ENCODE measurements at places on chromosomes 7 and 10.

DNA sequence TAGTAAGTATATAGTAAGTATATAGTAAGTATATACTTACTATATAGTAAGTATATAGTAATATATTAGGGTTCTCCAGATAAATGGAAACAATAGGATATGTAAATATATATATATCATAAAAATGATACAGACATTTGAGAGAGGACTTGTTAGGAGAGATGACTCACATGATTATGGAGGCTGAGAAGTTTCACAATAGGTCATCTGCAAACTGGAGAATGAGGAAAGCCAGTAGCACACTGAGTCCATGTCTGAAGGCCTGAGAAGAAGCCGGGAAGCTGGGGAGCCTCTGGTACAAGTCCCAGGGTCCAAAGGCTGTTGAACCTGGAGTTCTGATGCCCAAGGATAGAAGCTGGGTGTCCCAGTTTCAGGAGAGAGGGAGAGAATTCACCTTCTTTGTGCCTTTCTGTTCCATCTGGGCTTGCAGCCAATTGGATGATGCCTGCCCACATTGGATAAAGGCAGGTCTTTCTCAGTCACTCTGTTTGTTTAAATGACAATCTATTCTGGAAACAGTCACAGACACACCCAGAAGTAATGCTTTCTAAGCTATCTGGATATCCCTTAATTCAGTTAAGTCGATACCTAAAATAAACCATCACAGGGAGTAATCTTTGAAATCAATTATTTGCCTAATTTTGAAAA is 205.5 kb upstream of the CDC14C start:
- no peak for DNase-seq

DNA sequence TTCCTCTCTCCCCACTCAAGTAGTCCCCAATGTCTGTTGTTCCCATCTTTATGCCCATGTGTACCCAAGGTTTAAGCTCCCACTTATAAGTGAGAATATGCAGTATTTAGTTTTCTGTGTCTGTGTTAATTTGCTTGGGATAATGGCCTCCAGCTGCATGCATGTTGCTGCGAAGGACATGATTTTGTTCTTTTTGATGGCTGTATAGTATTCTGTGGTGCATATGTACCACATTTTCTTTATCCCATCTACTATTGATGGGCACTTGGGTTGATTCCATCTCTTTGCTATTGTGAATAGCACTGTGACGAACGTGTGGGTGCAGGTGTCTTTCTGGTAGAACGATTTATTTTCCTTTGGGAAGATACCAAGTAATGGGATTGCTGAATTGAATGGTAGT is 170.2 kb upstream of the AUTS2 start:
- no peak for DNase-seq

DNA sequence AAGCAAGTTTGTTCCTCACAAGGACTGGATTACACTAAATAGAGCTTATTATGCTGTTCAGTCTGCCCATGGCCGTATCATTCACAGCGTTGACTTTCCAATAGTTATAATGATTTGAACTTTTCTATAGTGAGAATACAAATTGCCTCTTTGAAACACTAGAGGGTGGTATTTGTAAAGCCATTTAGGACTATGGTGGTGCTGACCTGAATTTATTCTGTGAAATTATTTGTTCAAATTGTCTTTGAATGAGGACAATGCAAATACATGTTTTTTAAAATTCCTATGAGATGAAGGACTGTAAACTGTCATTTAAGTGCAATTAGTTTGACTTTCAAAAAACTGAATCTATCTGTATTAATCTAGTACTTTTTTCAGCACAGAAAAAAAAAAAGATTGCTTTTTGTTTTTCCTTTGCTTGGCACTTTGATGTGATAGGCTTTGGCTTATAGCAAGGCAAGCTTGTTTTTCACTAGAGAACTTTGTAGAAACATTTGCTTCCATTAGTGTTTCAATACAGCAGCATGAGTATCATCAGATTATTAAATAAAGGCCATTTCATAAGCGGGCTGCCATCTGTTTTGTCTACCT is 122.7 kb upstream of the TMEM229A start:
- no peak for DNase-seq

GRCh38 chr7:28086198-28086597 is 94.4 kb downstream of the JAZF1 start:
- no peak for DNase-seq

DNA sequence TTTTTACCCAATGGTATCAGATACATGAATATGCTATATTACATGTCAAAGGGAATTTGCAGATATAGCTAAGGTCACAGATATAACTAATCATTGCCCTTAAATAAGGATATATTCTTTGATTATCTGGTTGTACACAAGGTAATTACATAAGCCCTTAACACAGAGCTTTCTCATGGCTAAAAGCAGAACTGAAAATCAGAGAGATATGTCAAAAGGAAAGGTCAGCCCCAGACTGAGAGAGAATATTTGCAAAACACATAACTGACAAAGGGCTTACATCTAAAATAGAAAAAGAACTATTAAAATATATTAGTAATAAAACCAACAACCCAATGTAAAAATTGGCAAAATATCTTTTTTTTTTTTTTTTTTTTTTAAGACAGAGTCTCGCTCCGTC is 1029.5 kb upstream of the LRRN3 start:
- no peak for DNase-seq

DNA sequence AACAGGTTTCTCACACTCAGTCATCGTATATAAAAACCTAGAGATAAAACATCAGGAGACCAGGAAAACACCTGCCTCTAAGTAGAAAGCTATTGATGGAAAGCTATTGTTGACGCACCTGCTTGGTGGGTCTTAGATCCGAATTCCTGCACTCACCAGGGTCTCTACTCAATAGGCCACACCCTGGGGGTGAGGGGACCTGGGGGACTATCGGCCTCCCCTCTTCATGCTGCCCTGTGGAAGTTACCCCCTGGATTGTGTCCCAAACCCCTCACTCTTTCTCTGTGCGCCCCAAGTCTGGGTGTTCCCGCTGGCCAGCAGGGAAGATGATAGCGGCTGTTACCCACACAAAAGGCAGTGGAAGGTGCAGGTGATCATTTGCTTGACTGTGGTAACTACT is 313.0 kb downstream of the WDR37 start:
- DNase-seq: no peak

DNA sequence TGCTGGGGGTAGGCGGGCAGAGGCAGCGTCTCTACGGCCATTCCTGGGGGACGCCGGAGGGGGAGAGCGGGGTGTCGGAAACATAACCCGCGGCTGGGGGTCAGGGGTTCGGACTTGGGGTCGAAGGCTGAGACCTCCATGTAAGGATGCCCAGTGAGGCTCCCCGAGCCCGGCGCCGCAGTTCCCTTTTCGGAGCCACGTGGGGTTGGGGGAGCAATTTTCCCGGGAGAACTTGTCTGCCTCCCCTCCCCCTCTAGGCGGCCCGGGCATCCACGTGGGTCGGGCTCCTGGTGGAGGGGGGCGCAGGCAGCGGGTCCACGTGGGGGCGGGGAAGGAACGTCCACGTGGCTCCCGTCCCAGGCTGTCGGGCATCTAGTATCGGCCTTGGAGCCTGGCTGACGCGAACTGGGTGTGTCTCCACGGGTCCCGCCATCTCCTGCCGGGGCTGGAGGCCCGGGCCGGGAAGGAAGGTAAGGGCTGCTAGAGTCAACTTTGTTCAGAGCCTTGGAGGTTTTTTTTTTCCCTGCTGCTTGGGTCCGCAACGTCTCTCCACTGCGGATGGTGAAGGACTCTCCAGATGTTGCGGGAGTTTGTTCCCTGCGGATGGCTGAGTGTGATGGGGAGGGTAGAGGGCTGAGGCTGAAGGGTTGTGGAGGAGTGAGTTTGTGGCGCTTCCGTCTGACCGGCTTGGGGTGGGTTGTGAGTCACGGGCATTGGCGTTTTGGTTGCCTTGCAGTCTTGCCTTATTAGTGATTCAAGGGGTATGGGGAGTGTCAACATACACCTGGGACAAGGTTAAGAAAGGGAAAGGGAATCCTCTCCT is 744 bp downstream of the PPRC1 start:
- no peak for DNase-seq

- DNase-seq: no peak
Observed at GRCh38 chr7:28576656-28577055, 164.3 kb downstream of the CREB5 start.

GRCh38 chr7:113044394-113044793 is 42.2 kb downstream of the GPR85 start:
- no peak for DNase-seq

DNA sequence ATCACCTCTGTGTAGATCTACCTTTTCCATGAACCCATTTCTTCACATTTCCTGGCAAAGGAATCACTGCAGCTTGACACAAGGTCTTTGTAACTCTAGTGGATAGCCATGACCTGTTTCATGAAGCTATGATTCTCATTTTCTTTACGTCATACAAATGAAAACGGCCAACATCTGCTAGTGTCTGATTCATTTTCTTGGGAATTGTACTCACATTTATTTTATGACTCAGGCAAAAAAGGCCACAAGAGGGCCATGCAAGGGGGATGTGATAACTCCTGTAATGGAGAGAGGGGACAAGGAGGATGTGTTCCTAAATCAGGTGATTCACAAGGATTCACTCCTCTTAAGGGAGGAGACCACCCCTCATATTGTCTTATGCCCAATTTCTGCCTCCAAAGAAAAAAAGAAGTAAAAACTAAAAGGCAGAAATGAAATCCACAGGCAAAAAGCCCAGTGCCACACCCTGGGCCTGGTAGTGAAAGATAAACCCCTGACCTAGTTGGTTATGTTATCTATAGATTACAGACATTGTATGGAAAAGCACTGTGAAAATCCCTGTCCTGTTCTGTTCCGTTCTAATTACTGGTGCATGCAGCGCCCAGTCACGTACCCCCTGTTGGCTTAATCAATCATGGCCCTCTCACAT is 249.9 kb downstream of the IPMK start:
- DNase-seq: no peak

GRCh38 chr7:43112941-43113621 is 634 bp downstream of the HECW1 start:
- no peak for DNase-seq
